Esophagus mucosa (tissue), 1 donor: ENCODE measurements at places on chromosomes 1 and 21. TPM values are rescaled to one million over a fixed set of nuclear protein-coding genes. Genes with fewer than 3 reads are reported as not detected.

The KCNQ4 gene
- total RNA-seq: 0.24 TPM

The PSEN2 gene
- total RNA-seq: 6.9 TPM

The A3GALT2 gene
- total RNA-seq: not detected

The PI4KB gene
- total RNA-seq: 34.7 TPM

The ANKRD65 gene
- 11.9 TPM for total RNA-seq

The AKR7A3 gene
- 0.88 TPM for total RNA-seq

The RBP7 gene
- 13.4 TPM for total RNA-seq

The TCEANC2 gene
- total RNA-seq: 4.2 TPM

The PRDM15 gene
- total RNA-seq: 5.5 TPM

The CFAP57 gene
- total RNA-seq: 0.12 TPM

The RAP1GAP gene
- 3.0 TPM for total RNA-seq

The CTPS1 gene
- total RNA-seq: 24.0 TPM

The SPATA45 gene
- total RNA-seq: not detected

The FAM78B gene
- 0.88 TPM for total RNA-seq

The DNAJC6 gene
- 0.20 TPM for total RNA-seq

The SLC45A3 gene
- total RNA-seq: 1.2 TPM

The FCGR3A gene
- 1.00 TPM for total RNA-seq

The ANKRD13C gene
- 11.7 TPM for total RNA-seq

The GIPC2 gene
- 1.8 TPM for total RNA-seq

The EXTL1 gene
- total RNA-seq: not detected

The TCHHL1 gene
- not detected for total RNA-seq

The OR2G6 gene
- not detected for total RNA-seq

The TMEM61 gene
- total RNA-seq: 1.4 TPM

The TDRD5 gene
- total RNA-seq: not detected

The TAS1R3 gene
- 0.56 TPM for total RNA-seq
